Activated naive CD4-positive, alpha-beta T cell treated with anti-CD3 and anti-CD28 coated beads for 36 hours (primary cell): ENCODE measurements at places on chromosomes 11 and 22.

- no peak overlapping the region for H3K27ac ChIP-seq
- no peak for DNase-seq
- no peak overlapping the region for H3K4me3 ChIP-seq
- H3K36me3 ChIP-seq, result no peaks in the 10 kb centered on the region
Observed at GRCh38 chr11:10380921-10381320, 74.1 kb upstream of the AMPD3 start.

DNA sequence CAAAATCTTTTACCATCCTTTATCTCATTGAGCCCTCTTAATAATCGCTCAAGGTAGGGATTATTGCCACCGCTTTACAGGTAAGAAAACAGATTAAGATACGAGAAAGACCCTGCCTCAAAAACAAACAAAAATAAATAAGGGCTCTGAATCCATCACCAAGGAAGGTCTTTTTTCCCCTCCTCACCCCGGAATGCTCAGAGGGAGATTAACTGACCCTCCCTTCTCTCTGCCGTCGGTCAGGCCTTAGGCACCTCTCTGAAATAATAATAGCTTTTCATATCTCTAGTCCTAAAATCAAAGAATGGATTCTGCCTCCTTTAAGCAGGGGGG lies 620 bp upstream of the ATG2A start:
- DNase-seq, result no peak
- H3K4me1 ChIP-seq, result peaks cover 25% of the 10 kb centered on the region
- peaks cover under 1% of the 10 kb centered on the region for H3K36me3 ChIP-seq
- H3K27ac ChIP-seq, result peak overlapping the region; percentile 81

DNA sequence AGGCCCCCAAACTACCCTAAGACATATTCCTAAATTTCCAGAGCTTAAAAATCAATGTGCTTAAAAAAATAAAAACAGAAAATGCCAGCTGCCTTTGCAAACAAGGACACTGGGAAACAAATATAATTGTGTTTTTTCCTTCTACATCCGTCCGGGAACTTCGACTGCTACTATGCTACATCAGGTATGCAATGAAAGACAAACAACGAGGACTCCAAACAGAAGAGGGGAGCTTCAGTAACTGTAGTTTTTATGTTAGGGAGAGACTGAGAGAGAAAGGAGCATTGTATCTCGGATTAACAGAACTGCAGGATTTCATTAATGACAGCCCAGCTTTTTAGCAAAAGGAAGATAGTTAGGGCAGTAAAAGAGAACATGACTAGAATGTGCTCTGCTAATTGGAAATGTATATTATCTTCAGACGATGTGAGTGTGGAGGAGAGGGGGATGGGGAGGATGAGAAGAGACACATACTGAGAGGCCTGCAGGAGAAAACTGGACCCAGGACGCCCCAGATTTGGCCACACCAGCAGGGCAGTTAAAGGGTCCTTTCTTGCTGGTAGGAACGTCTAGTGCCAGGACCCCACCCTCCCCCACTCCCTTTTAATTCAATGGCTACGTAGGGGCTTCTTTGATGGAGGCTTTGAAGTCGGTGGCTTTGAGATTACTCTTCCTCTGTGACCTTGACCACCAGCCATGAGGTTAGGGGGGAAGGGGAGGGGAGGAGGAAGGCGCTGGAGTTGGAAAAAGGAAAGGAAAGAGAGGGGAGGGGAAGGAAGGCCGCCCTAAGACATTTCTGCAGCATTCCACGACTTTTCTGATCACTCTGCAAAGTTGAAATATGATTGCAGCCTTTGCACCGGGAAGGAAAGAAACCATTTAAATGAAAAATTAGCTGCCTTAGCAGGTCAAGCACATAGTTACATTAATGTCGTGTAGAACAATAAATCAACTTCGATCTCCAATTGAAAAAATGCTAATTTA lies 187.1 kb downstream of the BLID start:
- no peaks in the 10 kb centered on the region for H3K4me1 ChIP-seq
- no peak overlapping the region for H3K4me3 ChIP-seq
- no peak for DNase-seq
- H3K27me3 ChIP-seq, result peaks cover 39% of the 10 kb centered on the region
- H3K36me3 ChIP-seq, result no peaks in the 10 kb centered on the region

DNA sequence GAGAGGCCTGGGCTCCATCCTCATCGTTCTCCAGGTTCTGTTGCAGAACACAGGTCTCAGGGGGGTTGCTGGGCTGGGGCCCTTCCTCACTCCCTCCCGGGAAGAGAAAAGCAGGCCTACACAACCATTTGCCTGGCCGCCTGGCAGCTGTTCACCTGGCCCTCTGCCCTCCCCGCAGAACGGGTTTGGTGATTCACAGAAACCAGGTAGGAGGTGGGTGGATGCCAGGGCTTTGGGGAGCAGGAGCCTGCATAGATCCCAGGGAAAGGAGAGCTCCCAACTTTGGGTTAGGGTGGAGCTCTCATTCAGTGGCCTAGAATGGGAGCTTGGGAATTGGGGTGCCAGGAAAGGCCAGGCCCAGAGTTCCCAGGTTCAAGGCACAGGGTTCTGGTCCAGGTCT lies 995 bp downstream of the TMEM134 start:
- H3K27me3 ChIP-seq, result no peaks in the 10 kb centered on the region
- H3K27ac ChIP-seq, result peak overlapping the region; percentile 83
- peaks cover 33% of the 10 kb centered on the region for H3K4me1 ChIP-seq
- H3K36me3 ChIP-seq, result peaks cover 5% of the 10 kb centered on the region
- DNase-seq, result peak; percentile 54

- no peak overlapping the region for H3K27ac ChIP-seq
- DNase-seq, result peak; percentile 75
- no peaks in the 10 kb centered on the region for H3K36me3 ChIP-seq
- H3K27me3 ChIP-seq, result peaks cover 2% of the 10 kb centered on the region
- peaks cover 14% of the 10 kb centered on the region for H3K4me1 ChIP-seq
Observed at GRCh38 chr11:67053896-67054329, 2.7 kb upstream of the RHOD start.

DNA sequence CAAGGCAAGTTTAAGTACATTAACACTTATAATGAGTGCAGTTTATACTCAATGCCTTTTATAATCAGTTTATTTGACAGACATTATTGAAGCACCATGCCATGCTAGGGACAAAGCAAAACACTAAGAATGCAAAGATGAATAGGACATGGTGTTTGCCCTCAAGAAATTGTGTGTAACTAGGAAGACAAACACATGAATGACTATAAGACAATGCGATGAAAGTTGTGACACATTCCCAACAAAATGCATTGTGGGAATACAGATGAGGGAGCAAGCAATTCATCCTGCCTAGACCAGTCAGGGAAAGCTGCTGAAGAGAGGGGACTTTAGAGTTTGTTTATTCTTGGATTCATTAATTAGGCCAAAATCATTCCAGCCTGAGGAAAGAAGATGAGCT lies 133.8 kb upstream of the TRPC6 start:
- H3K36me3 ChIP-seq, result no peaks in the 10 kb centered on the region
- H3K4me1 ChIP-seq, result no peaks in the 10 kb centered on the region
- H3K4me3 ChIP-seq, result no peak overlapping the region
- DNase-seq, result no peak
- no peaks in the 10 kb centered on the region for H3K27me3 ChIP-seq

GRCh38 chr11:130945896-130946295 lies 29.6 kb upstream of the SNX19 start:
- no peak for DNase-seq
- no peak overlapping the region for H3K4me3 ChIP-seq
- no peaks in the 10 kb centered on the region for H3K36me3 ChIP-seq
- H3K27ac ChIP-seq, result no peak overlapping the region
- H3K27me3 ChIP-seq, result peaks cover 5% of the 10 kb centered on the region

DNA sequence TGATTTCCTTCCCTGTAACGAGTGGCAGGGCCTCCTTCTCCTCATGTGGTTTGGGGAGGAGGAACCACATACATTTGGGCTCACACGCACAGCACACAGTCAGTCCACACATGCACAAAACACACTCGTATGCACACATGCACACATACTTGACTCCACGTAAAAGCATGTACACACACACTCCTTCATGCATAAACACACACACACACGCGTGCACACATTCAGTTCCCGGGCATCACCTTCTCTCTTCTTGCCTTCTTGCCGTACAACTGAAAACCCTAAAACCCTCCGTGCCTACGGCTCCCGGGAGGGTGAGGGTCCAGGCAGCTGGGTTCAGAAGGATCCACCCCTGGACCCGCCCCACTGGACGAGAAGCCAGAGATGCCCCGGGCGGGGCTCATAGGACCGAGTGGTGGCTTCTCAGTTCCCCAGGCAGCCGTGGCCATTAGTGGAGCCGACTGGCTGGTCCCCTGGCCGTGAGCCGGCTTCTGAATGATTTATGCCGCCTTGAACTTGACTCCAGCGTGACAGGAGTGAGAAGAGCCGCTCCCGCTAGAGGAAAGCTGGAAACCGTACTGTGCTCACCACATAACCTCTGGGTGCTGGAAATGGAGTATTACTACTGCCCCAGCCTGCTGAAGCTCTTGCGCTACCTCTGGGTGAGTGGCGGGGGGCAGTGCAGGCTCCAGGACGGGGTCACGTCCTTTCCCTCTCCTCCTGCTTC lies 117.4 kb downstream of the KIAA1671 start:
- H3K27me3 ChIP-seq, result no peaks in the 10 kb centered on the region
- H3K4me3 ChIP-seq, result peak overlapping the region; percentile 79
- H3K4me1 ChIP-seq, result peaks cover 80% of the 10 kb centered on the region
- DNase-seq, result peak; percentile 70
